ENCODE measurements at places on chromosomes 3 and 15.

- DNase-seq: no peak
These were observed 558 bp downstream of the DTWD1 start for GRCh38 chr15:49621401-49621811.

GRCh38 chr3:23519314-23520208 lies 286.2 kb upstream of the UBE2E1 start:
- DNase-seq: no peak

- DNase-seq: no peak
These were observed 12.6 kb downstream of the OSBPL11 start for GRCh38 chr3:125582707-125583106.

DNA sequence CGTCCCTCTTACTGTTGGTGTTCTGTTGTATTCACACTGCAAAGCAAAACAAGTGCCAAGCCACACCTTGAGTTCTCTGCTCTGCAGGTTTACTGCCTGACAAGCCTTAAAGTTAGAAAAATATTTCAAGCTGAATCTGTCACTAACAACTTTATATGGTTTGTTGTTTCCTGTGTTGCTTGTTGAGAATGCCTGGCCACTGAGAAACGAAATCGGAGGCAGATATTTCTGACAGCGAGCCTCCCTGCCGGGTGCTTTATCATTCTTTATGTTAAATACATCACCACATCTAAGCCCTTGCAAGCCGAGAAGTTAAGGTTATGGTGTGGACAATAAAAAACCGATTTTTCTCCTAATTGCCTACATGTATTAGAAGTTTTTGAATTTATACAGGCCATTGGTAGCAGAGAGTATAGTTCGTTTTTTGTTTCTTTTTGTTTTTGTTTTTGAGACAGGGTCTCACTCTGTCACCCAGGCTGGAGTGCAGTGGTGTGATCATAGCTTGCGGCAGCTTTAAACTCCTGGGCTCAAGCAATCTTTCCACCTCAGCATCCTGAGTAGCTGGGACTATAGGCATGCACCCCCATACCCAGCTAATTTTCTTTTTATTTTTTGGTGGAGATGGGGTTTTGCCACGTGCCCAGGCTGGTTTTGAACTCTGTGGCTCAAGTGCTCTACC lies 188.4 kb upstream of the ICE2 start:
- no peak for DNase-seq

DNA sequence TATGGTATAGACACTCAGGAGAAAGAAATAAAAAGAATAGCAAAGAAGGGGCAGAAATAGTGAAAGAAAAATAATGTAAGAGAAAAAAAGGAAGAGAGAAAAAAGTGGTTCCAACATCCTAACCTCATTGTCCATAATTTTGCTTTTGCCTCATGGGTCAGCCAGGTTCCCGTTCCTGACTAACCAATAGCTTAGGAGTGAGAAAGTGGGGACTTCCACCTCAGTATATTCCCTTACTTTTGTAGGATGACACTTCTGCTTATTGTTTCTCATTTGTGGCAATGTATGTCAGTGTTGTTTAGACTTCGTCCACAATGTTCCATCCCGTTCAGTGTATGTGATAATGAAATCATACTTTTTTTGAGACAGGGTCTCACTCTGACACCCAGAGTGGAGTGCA lies 9.3 kb upstream of the SLC12A8 start:
- no peak for DNase-seq

GRCh38 chr15:40468898-40469331 lies 1.9 kb upstream of the CHST14 start:
- no peak for DNase-seq

DNA sequence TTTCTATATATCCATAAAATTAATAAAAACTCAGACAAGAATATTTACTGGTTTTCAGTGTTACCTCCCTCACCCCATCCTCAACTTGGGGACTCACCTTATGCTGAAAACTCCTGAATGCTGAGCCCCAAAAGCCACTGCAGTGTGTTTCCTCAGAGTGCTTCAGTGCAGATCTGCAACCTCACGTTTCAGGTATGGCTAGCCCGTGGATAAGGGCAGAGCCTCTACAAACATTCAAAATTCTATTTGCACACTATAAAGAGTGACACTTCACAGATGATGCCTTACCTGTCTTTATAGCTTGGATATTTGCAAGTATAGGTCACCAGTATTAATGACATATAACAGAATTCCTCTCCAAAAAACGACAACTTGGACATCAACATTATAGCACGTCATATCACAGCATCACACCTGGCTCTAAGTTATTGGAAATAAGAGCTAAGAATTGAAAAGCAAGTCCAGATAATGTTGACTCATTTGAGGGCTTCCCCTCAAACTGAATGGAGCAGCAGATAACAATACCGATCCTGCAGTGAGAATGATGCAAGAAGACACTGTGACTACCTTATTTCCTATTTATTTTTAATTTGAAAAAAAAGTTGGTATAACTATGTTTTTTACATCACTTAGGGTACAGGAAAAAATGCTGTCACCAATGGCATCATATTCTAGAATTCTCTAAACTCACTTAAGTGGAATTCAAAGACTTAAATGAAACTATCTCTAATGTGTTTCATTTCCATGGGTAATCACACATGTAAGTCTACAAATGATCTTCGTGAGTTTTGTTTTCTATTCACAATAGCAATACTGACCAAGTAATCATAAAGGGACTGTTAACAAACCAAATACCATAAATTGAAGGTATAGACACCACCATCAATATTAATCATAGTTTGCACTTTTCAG lies 40.7 kb upstream of the RSL24D1 start:
- no peak for DNase-seq

- DNase-seq: no peak
These were observed 204.2 kb downstream of the DIPK2A start for GRCh38 chr3:144175644-144176425.

- DNase-seq: no peak
These were observed 41.8 kb downstream of the GOLGB1 start for GRCh38 chr3:121707531-121708273.

DNA sequence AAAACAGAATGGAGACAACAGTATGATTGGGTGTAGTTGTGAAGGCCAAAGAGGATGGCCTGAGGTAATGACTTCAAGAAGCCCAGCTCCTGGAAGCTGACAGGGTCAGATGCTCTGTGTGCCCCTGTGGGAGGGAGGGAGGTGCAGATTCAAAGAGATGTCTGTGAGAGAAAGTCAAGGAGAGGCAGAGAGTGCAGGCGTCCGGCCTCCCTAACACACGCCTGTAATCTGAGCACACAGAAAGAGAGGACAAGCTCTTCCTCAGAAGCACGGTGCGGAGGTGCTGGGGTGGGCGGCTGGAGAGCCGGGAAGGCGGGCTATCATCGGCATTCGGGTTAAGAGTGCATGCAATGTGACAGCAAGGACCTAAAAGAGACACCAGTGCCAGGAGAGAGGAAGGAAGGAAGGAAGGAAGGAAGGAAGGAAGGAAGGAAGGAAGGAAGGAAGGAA lies 238.2 kb upstream of the HES1 start:
- no peak for DNase-seq

- no peak for DNase-seq
These were observed 26.4 kb downstream of the RBMS3 start for GRCh38 chr3:29307295-29307694.

- no peak for DNase-seq
These were observed 49.8 kb downstream of the PLD1 start for GRCh38 chr3:171760477-171760876.

DNA sequence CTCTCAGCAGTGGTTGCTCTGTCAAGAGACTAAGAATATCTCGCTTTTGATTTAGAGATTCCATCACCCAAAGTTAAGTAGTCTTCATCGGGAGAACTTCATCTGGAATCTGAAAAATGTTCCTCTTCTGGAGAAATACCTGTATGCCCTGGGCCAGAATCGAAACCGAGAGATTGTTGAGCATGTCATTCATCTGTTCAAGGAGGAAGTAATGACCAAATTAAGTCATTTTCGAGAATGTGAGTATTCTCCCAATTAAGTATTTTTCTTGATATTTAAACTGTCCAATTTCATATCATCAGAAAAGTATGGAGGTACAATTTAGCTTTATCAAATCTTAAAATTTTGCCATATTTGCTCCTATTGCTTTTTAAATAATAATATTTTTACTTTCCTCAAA lies 12.9 kb upstream of the PSMA4 start:
- no peak for DNase-seq

GRCh38 chr3:150274372-150274771 lies 133.7 kb upstream of the TSC22D2 start:
- DNase-seq: no peak

- DNase-seq: no peak
These were observed 59.1 kb downstream of the ST6GAL1 start for GRCh38 chr3:186989429-186989828.

- DNase-seq: no peak
These were observed 1049.1 kb downstream of the FHIT start for GRCh38 chr3:60202052-60202726.

DNA sequence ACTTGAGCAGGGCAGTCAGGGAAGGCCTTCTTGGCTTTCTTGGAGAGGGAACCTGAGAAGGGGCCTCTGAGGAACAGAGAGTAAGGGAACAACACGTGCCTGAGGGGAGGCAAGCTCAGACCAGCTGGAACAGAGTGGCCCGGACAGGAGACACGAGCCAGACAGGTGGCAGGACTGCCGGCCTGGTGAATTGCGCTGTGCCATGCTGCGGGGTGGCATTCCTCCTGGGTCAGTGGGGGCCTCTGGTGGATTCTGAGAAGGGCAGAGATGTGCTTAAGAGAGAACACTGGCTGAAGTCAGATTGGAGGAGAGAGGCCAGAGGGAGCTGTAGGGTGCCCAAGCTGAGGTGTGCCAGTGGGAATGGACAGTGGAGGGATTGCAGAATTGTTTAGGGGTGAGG lies 4.9 kb downstream of the CHAC1 start:
- no peak for DNase-seq

GRCh38 chr3:71456156-71456555 lies 127.4 kb downstream of the FOXP1 start:
- DNase-seq: no peak

- no peak for DNase-seq
These were observed 8.6 kb downstream of the PKM start for GRCh38 chr15:72222393-72222792.

DNA sequence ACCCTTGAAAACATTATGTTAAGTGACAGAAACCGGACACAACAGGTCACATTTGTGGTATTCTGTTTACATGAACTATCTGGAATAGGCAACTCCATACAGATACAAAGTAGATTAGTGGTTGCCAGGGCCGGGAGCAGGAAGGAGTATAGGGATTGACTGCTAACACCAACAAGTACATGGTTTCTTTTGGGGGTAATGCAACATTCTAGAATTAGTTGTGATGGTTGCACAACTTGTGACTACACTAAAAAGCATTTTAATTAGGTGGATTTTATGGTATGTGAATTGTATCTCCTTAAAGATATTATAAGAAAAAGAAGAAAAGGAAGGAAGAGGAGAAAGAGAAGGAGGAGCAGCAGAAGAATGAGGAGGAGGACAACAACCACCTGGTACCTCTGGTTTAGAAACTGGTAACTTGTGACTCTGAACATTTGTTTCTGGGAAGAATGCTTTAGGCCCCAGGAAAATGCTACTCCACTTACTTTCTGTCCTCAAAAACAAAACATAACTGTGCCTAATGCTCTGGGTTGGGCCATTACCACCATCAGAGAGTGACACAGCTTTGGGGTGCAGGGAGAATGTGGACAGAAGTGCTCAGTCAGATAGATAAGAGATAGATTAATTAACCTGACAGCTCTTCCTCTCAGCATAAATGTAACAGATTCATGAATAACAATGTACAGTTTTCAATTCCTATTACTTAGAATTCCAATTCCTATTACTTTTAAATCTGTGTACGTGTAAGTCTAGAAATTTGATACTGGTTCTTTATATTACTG lies 20.3 kb downstream of the SETMAR start:
- DNase-seq: no peak

- DNase-seq: no peak
These were observed 302.4 kb upstream of the ATP10A start for GRCh38 chr15:26165546-26165945.

GRCh38 chr15:70262591-70263274 lies 165.0 kb upstream of the TLE3 start:
- no peak for DNase-seq

DNA sequence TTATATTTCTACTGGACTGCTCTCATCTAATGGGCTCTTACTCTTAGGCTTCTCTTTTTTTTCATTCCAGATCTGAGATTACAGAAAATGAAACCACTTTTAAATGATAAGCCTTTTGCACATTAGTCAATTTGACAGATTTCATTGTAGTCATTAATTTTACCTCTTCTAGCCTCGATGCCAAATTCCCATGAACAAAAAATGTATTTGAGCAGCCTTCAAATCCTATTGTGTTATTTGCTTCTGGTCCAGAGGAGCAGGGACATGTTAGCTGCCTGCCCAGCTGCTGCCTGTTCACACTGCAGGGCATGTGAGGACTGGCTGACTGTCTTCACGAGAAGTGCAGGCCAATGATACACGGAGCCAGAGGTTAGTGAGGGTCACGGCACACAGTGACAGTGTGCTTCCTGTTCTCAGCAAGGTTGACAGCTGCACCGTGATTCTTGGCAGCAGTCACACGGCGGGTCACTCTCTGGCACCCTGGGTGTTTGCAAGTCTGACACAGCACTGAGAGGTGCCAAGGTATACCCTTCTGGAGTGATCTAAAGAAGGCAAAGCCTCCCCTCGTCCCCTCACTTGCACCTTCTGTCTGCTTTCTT lies 40.8 kb downstream of the KAT2B start:
- DNase-seq: no peak

GRCh38 chr3:196691386-196691785 lies 20.7 kb downstream of the CEP19 start:
- DNase-seq: no peak

GRCh38 chr15:35929740-35930444 lies 383.9 kb upstream of the DPH6 start:
- no peak for DNase-seq

DNA sequence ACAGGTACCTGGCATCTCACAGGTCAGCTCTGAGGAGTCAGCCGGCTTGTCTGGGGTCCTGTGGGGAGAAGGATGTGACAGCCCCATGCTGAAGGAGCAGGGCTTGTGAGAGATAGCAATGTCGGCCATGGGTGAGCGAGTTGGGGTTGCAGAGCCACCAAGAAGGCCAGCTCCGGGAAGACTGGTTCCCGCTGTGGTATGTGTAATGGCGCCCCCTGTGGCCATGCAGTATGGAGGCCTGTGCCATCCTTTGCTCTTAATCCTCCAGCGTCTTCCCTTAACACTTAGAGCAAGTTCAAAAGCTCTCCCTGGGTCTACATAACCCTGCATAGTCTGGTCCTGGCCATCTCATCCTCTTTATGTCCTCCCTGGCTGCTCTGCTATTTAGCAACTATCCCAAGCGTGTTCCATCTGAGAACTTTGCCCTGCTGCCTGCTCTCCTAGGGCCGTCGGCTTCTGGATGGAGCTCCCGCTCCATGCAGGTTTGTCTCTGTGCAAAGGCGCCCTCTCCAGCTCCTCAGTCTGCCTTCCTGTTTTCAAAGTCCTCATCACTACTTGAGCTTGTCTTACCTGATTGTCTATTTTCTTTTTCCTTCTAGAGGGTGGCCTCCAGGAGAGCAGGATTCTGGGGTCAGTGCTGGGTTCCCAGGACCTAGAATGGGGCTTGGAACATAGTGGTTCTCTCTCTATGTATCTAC lies 40.8 kb upstream of the IQCF6 start:
- DNase-seq: no peak
